ENCODE measurements at places on chromosomes 12 and 14. TPM values are rescaled to one million over a fixed set of nuclear protein-coding genes. Genes with fewer than 3 reads are reported as not detected.

The TROAP gene
- 97.1 TPM for total RNA-seq

The SLC7A7 gene
- 10.1 TPM for total RNA-seq

The SMCO2 gene
- not detected for total RNA-seq

The MGP gene
- not detected for total RNA-seq

The CCDC197 gene
- total RNA-seq: not detected

The LRRC23 gene
- total RNA-seq: 19.4 TPM

The KRT6B gene
- not detected for total RNA-seq

The PLD4 gene
- total RNA-seq: not detected

The PROX2 gene
- total RNA-seq: not detected

The STK38L gene
- total RNA-seq: 14.5 TPM

The LIN7A gene
- total RNA-seq: 0.42 TPM

The TMEM30B gene
- 0.22 TPM for total RNA-seq

The NOS1 gene
- 0.54 TPM for total RNA-seq

The AICDA gene
- not detected for total RNA-seq

The PGF gene
- 2.7 TPM for total RNA-seq

The TMEM132D gene
- total RNA-seq: not detected

The SLC6A12 gene
- 1.3 TPM for total RNA-seq

The MUCL1 gene
- not detected for total RNA-seq

The SDSL gene
- total RNA-seq: 22.0 TPM

The KCNK10 gene
- total RNA-seq: not detected

The FAIM2 gene
- total RNA-seq: not detected

The COCH gene
- total RNA-seq: 24.8 TPM

All from A549 treated with RU486 at 1 μM for 4 hours (cell line).